Astrocyte (in vitro differentiated cells and primary cell): ENCODE measurements at places on chromosomes 11 and 22. TPM values are rescaled to one million over a fixed set of nuclear protein-coding genes. Genes with fewer than 3 reads are reported as not detected.

DNA sequence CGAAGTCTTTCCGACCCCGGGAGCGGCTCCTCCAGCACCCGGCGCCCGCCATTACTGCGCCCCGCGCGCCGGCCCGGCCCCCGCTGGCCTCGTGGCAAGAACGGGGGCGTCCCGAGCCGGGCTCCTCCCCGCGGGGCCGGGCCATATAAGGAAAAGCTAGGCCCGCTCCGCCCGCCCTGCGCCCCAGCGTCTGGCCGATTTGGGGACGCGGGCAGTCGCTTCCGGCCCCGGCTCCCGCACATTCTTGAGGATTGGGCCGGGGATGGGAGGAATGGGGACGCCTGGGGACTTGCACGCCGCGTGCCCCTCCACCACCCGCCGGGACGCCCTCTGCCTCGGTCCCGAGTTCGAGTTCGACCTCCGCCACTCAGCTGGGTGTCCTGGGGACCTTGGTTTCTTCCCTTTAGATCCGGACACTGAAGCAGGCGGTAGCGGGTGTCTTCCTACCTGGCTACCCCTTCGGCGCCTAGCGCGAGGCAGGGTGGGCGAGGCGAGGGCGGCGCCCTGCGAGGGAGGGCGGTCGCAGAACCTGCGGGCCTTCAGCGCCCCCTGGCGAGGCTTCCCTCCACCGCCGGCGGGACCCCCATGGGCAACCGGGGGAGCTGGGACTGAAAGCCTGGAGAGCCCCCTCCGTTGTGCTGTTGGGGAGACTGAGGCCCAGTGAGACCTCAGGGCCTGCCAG lies 3.8 kb downstream of the SMTN start:
- peaks cover 22% of the 10 kb centered on the region for H3K36me3 ChIP-seq
- peaks cover 51% of the 10 kb centered on the region for H3K4me1 ChIP-seq
- H3K27me3 ChIP-seq: no peaks in the 10 kb centered on the region
- DNase-seq: peak; percentile 64

Gene CARNS1
- total RNA-seq: 0.10 and 0.23 TPM in 2 replicates

DNA sequence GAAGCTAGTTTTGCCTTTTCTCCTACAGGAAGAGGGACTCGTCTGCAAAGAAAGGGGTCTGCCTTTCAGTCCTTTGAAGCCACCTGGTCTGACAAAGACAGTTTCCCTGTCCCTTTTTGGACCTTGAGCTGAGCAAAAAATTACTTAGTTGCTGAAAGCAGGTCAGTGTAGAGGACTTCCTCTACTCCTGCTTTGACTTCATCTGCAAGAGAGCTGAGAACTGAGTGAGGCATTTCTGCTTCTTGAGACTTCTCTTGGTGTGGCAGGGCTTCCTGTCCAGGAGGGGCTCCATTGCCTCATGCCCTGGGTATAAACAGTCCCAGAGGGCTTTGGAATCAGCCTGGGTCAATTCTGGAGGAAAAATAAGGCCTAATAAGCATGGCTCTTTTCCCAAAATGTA lies 73.1 kb downstream of the ZNRF3 start:
- H3K36me3 ChIP-seq: no peaks in the 10 kb centered on the region
- no peak overlapping the region for H3K4me3 ChIP-seq
- H3K4me1 ChIP-seq: peaks cover 10% of the 10 kb centered on the region

DNA sequence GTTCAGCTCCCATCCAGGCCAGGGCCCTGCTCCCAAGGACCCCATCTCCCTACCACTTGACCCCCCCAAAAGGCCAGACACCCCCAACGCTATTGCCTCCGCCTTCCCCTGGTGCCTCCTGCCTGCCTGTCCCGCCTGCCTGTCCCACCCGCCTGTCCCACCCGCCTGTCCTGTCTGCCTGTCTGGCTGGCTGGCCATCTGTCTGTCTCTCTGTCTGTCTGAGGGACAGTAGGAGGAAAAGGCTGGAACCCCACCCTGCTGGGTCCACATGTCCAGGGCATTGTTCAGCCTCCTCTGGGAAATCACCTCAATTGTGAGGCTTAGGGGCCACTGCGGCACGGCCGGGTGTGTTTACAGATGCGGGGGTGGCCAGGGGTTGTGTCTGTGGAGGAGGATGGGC lies 25.3 kb upstream of the CBX7 start:
- no peaks in the 10 kb centered on the region for H3K27me3 ChIP-seq
- no peak overlapping the region for H3K4me3 ChIP-seq
- H3K4me1 ChIP-seq: peaks cover 52% of the 10 kb centered on the region
- no peak for DNase-seq
- no peaks in the 10 kb centered on the region for H3K36me3 ChIP-seq
- peak overlapping the region; percentile 36 for H3K27ac ChIP-seq

DNA sequence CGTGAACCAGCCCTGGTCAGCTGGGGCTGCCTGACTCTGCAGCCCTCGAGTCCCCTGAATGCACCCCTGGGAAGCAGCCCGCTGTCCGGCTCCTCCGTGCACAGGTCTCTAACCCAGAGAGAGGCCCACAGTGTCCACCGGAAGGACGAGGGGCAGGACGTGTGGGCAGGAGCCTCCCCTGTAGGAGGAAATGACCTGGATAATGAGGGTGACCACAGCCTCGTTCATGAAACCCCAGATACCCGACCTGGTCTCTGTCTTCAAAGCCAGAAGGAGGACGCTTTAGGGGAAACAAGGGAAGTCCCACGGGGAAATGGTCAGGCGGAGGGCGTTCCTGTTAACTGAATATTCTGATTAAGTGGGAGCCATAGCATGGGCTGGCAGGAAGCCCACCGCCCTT lies 23.3 kb downstream of the LIF start:
- peak overlapping the region; percentile 69 for H3K27ac ChIP-seq
- DNase-seq: no peak
- H3K27me3 ChIP-seq: no peaks in the 10 kb centered on the region

GRCh38 chr11:133041928-133042882 lies 490.1 kb downstream of the OPCML start:
- no peak overlapping the region for H3K4me3 ChIP-seq
- peaks cover 16% of the 10 kb centered on the region for H3K27me3 ChIP-seq
- H3K36me3 ChIP-seq: no peaks in the 10 kb centered on the region
- no peak for DNase-seq
- H3K4me1 ChIP-seq: peaks cover 8% of the 10 kb centered on the region

- H3K4me3 ChIP-seq: no peak overlapping the region
- DNase-seq: no peak
- H3K4me1 ChIP-seq: no peaks in the 10 kb centered on the region
- no peak overlapping the region for H3K27ac ChIP-seq
Observed at GRCh38 chr11:17934194-17934593, 78.7 kb downstream of the SERGEF start.

DNA sequence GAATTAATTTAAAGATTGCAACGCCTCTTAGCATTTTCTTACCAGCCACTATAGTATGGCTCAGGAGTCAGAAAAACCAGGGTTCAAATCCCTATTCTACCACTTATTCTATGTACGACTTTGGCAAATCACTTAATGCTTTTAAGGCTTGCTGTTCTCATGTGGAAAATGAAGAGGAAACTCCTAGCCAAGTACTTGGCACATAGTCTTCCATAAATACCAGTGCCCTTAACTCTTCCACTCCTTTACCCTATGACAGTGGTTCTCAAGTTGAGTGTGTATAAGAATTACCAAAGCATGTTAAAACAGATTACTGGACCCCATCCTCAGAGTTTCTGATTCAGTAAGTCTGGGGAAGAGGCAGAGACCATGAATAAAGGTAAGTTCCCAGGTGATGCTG lies 107.6 kb downstream of the RBFOX2 start:
- H3K36me3 ChIP-seq: no peaks in the 10 kb centered on the region
- no peak overlapping the region for H3K27ac ChIP-seq
- no peaks in the 10 kb centered on the region for H3K27me3 ChIP-seq
- no peak overlapping the region for H3K4me3 ChIP-seq
- peaks cover 15% of the 10 kb centered on the region for H3K4me1 ChIP-seq

- no peak for DNase-seq
- no peaks in the 10 kb centered on the region for H3K27me3 ChIP-seq
- H3K4me1 ChIP-seq: no peaks in the 10 kb centered on the region
- no peak overlapping the region for H3K27ac ChIP-seq
- H3K36me3 ChIP-seq: no peaks in the 10 kb centered on the region
Observed at GRCh38 chr11:36631774-36632173, 33.7 kb upstream of the RAG2 start.

Gene CD3E
- not detected in 2 replicates for total RNA-seq

DNA sequence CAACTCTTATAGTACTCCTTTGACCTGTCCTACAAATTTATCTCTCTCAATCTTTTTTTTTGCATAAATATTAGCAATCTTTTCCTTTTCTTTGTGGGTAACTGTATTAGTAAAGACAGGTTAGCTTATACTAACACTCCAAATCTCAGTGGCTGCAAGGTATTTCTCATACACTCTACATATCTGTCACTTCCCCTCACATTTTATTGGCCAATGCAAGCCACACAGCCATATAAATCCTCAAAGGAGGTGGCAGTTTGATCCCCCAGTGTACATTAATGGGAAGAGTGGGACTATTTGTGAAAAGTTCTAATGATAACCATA lies 42.6 kb upstream of the EED start:
- H3K36me3 ChIP-seq: no peaks in the 10 kb centered on the region
- no peak overlapping the region for H3K27ac ChIP-seq
- no peaks in the 10 kb centered on the region for H3K4me1 ChIP-seq
- no peaks in the 10 kb centered on the region for H3K27me3 ChIP-seq
- peak overlapping the region; percentile 47 for H3K4me3 ChIP-seq
- DNase-seq: no peak

DNA sequence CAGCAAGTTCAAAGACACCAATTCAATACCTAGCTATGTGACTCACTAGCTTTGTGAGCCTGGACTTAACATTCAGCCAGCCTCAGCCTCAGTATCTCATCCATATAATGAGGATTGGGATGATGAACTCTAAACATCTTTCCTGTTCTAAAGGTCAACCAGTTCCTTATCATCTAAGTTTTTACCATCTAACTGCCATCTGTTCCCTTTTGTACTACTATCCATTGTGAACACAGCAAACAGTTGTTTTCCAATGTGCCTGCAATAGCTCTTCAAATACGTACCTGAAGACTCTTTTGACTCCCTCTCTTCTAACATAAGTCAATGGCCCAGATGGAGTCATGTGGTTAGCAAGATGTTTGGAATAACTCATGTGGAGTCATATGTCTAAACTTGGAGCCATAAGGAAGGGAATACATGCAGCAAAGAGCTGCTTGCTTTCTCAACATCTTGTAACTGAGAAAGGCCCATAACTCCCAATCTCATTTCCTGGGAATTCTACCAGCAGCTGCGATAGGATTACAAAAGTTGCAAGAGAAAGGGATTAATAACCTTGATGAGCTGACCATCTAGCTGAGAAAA lies 19.4 kb downstream of the SYTL2 start:
- no peaks in the 10 kb centered on the region for H3K36me3 ChIP-seq
- no peak for DNase-seq
- H3K27ac ChIP-seq: no peak overlapping the region
- H3K4me1 ChIP-seq: no peaks in the 10 kb centered on the region
- H3K27me3 ChIP-seq: no peaks in the 10 kb centered on the region

- DNase-seq: no peak
- no peaks in the 10 kb centered on the region for H3K36me3 ChIP-seq
- H3K4me1 ChIP-seq: peaks cover 51% of the 10 kb centered on the region
- H3K27me3 ChIP-seq: peaks cover 2% of the 10 kb centered on the region
Observed at GRCh38 chr22:44359496-44360110, 46.9 kb upstream of the SHISAL1 start.

DNA sequence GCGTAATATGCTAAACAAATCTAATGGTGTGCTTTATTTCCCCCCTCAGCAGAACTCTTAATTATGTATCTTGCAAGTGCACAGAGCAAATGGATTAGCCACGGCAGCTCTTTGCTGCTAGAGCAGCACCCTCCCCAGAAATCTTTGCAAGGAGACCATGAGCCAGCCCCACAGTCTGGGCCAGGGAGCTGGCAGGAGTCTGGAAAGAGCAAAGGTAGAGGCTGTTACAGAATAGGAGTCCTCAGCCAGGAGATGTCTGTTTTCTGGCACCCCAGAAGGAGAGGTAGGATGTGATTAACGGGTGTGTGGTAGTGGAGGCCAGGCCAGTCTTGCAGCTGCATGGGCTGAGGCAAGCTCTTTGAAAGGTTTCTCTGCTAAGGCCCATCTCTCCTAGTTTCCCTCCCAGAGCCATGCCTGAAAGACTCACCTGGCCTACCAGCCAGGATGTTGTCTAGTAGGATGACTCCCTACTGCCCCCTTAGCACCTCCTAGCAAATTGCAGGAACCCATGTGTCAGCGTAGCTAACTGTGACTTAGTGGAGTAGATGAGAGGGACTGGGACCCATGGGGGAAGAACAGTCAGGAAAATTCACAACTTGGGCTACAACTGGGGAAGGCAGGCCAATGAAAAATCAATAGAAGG lies 557.2 kb downstream of the BUD13 start:
- no peak for DNase-seq
- H3K27me3 ChIP-seq: peaks cover 5% of the 10 kb centered on the region
- no peak overlapping the region for H3K27ac ChIP-seq
- H3K36me3 ChIP-seq: no peaks in the 10 kb centered on the region
- H3K4me1 ChIP-seq: no peaks in the 10 kb centered on the region

GRCh38 chr11:3615998-3616397 lies 25.8 kb downstream of the ART5 start:
- no peak overlapping the region for H3K27ac ChIP-seq

DNA sequence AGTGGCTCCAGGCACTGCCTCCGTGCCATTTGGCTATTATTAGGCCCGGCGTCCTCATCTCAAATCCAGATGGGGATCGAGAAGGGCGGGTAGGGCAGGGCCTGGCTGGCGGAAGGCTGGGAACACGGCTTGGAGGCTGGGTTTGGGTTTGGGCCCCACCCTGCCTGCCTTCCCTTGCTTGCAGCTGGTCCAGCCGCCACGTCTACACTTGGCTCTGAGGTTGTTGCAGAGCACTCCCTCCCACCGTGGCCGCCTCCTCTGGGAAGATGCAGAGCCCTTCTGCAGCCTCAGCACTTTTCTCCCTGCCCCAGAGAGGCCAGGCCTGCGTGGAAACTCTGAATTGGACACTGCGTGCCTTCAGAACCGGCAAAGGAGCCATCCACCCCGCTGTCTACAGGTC lies 5.2 kb upstream of the SMTN start:
- H3K27me3 ChIP-seq: no peaks in the 10 kb centered on the region
- H3K27ac ChIP-seq: no peak overlapping the region
- no peaks in the 10 kb centered on the region for H3K36me3 ChIP-seq
- H3K4me1 ChIP-seq: peaks cover 5% of the 10 kb centered on the region
- no peak overlapping the region for H3K4me3 ChIP-seq

GRCh38 chr11:16167706-16168487 lies 188.4 kb downstream of the SOX6 start:
- no peak overlapping the region for H3K4me3 ChIP-seq
- H3K36me3 ChIP-seq: no peaks in the 10 kb centered on the region
- no peaks in the 10 kb centered on the region for H3K4me1 ChIP-seq
- H3K27me3 ChIP-seq: no peaks in the 10 kb centered on the region
- DNase-seq: no peak
- H3K27ac ChIP-seq: no peak overlapping the region

DNA sequence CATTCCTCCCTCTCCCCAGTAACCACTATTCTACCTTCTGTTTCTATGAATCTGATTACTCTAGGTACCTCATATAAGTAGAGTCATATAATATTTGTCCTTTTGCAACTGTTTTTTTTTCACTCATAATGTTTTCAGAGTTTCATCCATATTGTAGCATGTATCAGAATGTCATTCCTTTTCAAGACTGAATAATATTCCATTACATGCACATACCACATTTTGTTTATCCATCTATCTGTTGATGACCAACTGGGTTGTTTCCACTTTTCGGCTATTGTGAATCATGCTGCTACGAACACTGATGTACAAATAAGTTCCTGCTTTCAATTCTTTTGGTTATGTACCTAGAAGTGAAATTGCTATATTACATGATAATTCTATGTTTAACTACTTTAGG lies 40.7 kb downstream of the MRE11 start:
- no peaks in the 10 kb centered on the region for H3K27me3 ChIP-seq
- H3K36me3 ChIP-seq: no peaks in the 10 kb centered on the region
- H3K4me1 ChIP-seq: no peaks in the 10 kb centered on the region
- H3K4me3 ChIP-seq: no peak overlapping the region

Gene YPEL4
- 0.09 and 0.62 TPM in 2 replicates for total RNA-seq

GRCh38 chr11:43327987-43328386 lies 16.2 kb downstream of the API5 start:
- DNase-seq: peak; percentile 90
- H3K36me3 ChIP-seq: peaks cover 60% of the 10 kb centered on the region
- no peaks in the 10 kb centered on the region for H3K27me3 ChIP-seq

Gene SCGB1D2
- total RNA-seq: not detected in 2 replicates
